ENCODE measurements at places on chromosomes 1 and 21. TPM values are rescaled to one million over a fixed set of nuclear protein-coding genes. Genes with fewer than 3 reads are reported as not detected.

DNA sequence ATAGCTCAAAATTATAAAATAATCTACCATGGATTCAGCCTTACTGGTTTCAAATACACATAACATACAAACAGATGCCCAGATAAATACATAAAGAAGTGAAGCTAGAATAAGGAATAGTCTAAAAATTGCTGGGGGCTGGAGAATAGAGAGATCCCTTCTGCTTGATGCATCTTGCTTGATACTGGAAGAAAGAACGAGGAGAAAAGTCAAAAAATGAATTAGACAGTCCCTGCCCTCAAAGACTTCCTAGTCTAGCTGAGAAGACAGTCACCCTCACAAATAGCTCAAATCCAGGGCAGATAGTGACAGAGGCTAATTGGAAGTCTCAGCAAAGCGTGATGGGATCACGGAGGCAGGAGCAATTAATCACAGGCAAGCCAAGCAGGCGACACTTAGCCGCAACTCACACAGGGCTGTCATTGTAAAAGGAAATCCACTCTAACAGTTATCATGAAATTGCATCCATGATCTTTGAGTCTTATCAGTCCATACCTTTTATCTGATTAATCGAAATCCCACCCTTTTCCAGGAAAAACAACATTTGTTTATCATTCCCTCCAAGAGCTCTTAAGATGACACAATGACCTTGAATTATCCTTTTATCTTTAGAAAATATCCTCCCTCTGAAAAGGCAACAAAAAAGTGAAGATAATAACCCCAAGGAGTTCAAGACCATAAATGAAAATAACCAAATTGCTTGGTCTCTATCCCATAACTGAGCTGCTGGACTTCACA is 59.7 kb upstream of the TIAM1 start:
- DNase-seq = no peak

- DNase-seq = no peak
Measured at GRCh38 chr1:113073479-113073950, 517 bp downstream of the LRIG2 start.

- DNase-seq = no peak
Measured at GRCh38 chr1:17922833-17923232, 167.7 kb downstream of the ACTL8 start.

DNA sequence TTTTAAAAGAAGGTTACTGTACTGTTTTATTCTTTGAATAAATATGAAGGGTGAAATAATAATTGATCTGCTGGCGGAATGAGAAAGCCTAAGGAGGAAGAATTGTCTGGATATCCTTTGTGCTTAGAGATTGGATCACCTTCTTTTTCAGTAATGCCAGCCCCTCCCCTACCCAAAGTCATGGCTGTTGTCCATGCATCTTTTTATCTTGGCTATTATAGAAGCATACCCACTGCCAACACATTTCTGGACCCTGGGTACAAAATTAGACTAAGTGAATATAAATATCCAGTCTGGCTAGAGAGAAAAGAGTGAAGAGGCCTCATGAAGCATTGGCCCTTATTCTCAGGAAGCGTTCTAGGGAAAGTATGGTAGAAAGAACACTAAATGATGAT is 28.1 kb downstream of the AK4 start:
- DNase-seq = no peak

DNA sequence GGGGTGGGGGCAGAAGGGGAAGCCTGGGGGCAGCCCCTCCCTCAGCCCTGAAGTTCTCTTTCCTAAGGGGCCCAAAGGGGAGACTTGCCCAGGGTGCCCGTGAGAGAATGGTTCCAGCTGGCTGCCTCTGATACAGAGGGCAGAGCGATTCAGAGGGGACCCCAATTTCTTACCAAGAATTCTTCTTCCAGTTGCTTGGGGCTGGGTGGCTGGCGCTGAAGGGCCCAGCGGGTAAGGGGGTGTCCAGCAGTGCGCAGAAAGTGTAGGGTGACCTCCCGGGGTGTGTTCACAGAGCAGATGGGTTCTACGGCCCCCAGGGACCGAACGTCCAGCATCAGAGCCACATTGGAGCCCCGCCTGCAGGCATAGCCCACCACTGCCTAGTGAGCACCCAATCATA is 2.5 kb downstream of the PTPN7 start:
- no peak for DNase-seq

DNA sequence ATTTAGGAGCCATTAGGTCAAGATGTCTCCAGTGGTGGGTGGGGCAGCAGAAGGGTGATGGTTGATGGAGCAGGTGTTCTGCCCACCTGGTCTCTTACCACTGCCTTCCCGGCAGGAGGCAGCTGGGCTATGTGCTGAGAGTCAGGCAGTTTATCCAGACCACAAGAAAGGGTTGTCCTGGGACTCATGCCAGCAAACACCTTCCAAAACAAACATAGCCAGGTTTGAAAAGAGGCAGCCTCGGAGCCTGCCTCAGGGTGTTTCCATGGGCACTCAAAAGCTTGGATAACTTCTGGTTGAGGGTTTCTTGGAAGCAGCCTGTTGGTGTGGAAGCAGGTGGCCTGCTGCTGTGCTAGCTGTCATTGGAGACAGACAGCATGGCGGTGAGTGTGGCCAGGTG is 187.2 kb downstream of the PCP4 start:
- DNase-seq = no peak

- no peak for DNase-seq
Measured at GRCh38 chr1:11522400-11523235, 43.7 kb downstream of the DISP3 start.

DNA sequence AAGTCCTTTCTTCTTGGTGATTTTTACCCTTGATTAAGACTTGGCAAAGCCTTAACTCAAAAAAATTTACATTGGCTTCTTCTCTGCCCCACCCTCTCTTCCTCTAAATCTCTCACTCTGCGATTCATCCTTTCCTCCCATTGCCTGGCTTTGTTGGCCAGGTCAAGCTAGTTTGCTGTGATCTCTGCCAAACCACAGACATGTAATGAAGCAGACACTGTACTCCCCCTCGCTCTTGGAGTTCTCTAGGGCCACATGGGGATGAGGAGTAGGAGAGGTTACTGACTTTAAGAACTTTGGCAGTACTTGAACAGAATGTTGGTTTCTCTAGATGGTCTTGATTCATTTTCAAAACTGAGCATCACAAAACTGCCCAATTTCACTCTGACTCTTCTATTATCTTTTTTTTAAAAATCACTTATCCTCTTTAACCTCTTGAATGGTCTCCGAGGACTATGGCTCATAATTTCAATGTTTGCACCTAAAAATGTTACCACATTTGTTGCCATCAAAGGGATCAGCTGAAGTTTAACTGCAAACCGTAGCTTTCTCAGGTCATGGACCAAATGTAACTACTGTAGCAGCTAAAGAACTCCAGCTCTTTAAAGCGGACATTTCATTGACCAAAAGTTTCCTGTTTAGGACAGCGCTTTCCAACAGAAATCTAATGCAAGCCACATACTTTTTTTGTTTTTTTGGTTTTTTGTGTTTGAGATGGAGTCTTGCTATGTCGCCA is 62.7 kb upstream of the IPO9 start:
- DNase-seq = no peak

DNA sequence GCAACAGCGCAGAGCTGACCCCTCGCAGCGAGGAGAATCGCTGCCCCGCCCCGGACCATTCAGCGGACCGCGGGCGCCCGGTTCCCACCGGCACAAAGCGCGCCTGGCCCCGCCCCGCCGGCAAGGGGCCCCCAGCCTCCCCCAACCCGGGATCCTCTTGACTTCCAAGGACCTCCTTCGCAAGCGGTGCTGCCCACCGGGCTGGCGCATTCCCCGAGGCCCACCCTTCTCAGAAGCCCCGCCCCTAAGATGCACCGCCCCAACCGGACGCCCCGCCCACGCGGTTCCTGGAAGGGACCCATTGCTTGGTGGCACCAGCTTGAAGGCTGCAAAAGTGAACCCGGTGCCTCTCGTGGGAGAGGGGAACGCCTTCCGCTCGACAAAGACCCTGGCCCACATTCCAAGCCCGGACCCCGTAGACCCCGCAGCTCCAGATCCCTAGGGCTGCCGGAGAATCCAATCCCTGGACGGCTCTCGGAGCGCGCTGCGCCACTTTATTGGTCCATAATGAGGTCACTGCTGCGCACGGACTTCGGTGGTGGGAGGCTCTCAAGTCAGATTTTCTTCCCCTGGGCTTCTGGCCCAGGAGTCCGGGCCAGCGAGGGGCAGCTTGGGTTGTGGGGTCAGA is 2.0 kb downstream of the HES3 start:
- DNase-seq = no peak

DNA sequence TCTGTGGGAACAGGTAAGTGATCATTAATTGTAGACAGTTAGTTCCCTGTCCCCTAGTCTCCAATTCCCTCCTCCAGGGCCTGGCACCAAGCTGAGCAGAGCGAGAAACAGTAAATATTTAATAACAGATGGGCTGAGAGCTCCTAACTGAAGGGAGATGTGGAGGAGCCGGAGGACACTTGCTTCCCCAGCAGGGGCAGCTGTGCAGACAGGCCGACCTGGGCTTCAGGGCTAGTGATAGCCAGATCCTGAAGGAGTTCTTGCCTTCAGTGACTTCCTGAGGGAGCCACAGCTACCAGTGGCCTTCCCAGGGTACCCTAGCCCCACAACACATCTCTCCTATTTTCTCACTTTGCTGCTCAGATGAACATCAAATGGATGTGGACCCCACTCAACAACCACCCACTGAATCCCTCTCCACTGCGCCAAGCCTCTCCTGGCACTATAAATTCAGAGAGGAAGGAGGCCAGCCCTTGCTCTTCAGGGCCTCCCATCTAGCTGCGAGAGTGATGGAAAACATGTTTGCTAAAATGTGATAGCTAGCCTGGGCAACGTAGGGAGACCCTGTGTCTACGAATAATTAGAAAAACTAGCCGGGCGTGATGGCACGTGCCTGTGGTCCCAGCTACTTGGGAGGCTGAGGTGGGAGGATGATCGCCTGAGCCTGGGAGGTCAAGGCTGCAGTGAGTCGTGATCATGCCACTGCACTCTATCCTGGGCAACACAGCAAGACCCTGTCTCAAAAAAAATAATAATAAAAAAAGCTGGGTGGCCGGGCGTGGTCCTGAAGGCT is 26.9 kb upstream of the SYNC start:
- no peak for DNase-seq

DNA sequence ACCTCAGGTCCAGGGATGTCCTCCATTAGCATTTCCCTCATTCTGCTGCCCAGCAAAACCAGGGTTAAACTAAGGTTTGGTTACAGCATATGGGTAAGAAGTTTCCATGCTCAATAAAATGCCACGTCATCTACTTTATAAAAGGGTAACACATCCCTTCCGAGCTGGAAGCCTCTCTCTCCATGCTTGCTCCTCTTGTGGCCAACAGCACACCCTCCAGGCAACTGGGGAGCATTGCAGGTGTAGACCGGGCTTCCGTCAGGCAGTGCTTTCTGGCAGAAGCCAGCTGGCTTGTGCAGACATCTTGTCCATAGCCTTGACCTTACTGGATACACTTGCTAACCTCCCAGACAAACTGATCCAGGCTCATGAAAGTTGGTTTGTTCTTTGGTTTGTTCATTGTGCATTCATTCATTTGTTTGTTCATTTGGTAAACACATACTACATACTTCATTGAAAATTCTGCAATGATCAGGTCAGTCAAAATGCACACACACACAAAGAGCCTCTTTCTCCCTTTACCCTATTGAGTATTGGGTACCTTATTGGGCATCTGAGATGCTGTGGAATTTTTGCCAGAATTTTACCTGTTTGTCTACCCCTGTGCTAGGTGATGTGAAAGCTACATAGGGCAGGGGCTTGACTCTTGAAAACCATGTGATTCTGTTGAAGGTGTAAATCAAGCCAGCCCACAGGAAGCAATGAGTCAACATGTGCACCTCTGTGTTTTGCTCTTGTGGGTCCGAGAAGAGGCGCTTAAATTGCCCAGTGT is 422.8 kb downstream of the CAMTA1 start:
- DNase-seq = peak; percentile 46

GRCh38 chr1:5917281-5917590 is 75.0 kb downstream of the NPHP4 start:
- no peak for DNase-seq

DNA sequence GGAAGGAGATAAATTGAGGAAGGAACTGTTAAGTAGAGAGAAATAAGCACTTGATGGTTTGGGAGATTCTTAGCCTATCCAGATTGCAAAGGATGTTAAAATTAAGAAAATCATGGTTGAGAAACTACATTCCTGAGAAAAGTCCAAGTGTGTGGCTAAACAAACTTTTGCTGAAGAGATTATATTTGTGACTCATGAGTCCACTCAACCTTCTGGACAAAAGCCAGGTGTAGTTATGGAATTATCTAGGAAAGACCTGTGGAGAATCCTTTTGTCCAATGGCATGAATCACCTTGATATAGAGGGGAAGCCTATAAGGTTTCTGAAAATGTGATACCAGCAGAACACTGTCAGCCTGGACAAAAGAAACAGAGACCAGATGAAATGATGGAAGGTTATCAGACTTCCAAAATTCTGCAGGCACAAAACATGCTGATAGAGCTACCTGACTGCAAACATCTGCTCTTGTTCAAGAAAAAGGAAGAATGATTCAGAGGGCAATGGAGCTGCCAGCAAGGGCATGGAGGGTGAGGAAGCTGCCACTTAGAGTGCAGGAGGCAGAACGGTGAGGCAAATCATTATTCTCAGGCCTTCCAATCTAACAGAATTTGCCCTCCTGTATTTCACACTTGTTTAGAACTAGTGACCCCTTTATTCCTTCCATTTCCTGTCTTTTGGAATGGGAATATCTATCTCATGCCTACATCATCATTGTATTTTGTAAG is 300.6 kb upstream of the PRMT6 start:
- DNase-seq = no peak

DNA sequence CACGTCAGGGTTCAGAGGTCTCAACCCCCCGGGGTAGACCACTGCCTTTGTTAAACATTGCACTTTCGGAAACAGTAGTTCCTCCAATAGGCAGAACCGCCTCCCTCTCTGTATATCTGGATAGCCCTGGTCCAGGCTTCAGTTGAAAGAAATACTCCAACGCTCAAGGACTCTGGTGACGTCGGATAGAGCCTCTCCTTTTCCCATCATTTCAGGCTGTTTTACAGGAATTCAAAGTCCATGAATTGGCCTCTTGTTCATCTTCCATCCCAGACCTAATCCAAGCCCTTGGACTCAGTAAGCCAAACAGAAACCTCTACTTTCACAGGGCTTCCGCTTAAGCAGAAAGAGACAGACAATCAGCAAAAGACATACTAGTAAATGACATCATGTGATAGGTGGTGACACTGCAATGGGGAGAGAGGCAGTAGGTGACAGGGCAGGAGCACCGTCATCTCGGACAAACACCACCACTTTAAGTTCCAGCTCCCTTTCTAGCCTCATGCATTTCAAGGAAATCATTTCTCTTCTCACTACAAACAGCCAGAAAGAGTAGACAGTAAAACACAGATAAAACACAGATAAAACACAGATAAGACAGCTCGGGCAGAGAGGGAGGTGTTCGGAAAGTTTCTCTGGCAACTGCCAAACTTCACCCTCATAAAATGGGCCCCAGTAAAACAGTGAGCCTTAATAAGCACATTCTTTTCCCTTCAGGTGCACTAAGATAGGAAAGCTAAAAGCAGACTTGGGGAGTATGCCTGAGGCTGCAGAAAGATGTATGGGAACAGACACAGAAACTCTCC is 2.3 kb upstream of the PLA2G2A start:
- DNase-seq = no peak

- no peak for DNase-seq
Measured at GRCh38 chr1:111739925-111740765, 950 bp upstream of the INKA2 start.

Gene PCP4L1
- 1.0 TPM for polyA plus RNA-seq

Gene OR4F16
- polyA plus RNA-seq = not detected

Gene HES4
- polyA plus RNA-seq = 17.3 TPM

Gene PRKAB2
- 24.4 TPM for polyA plus RNA-seq

Gene OR10J5
- not detected for polyA plus RNA-seq

All from renal cortex interstitium (tissue), 15 donors.